ENCODE measurements at places on chromosomes 2 and 18. TPM values are rescaled to one million over a fixed set of nuclear protein-coding genes. Genes with fewer than 3 reads are reported as not detected.

DNA sequence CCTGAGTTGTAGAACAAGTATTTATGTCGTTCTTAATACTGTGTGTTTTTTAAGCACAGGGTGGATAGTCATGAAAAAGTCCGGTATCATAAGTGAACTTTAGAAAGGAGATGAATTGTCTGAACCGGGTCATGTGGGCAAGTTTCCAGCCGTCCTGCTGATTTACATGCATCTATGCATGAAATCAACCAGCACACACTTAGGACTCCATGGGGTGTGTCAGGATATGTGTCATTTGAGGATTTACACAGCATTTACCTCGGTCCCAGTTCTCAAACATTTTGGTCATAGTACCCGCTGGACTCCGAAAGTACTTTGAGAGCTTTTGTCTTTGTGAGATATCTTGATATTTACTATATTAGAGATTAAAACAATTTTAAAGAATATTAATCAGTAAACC, 47.5 kb upstream of the TWSG1 start:
- no peak for DNase-seq

DNA sequence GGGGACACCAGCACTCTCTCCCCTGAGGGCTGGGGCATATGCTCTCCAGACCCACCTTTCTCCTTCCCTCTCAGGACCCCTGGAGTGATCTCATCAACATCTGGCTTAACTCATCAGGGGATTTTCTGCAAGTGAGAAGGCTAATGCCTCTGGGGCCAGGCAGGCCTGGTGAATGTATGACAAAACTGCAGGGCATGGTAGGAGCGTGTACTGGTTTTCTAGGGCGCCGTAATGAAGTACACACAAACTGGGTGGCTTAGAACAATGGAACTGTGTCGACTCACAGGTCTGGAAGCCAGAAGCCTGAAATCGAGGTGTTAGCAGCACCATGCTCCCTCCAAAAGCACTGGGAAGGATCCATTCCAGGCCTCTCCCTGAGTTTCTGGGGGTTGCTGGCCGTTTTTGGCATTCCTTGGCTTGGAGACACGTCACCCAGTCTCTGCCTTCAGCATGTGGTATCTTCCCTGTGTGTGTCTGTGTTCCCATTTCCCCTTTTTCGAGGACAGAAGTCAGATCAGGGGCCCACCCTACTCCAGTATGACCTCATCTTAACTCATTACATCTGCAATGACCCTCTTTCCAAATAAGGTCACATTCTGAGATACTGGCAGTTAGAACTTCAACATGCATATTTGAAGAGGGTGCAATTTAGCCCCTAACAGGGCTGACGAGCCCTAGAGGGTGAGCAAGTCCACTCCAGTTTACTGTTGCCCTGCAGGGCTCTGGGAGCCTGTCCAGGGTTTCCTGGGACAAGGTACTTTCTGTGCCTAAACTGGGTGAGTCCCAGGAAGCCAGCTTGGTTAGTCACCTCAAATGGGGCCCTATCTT, 45.5 kb upstream of the CAB39 start:
- DNase-seq: peak; percentile 52

DNA sequence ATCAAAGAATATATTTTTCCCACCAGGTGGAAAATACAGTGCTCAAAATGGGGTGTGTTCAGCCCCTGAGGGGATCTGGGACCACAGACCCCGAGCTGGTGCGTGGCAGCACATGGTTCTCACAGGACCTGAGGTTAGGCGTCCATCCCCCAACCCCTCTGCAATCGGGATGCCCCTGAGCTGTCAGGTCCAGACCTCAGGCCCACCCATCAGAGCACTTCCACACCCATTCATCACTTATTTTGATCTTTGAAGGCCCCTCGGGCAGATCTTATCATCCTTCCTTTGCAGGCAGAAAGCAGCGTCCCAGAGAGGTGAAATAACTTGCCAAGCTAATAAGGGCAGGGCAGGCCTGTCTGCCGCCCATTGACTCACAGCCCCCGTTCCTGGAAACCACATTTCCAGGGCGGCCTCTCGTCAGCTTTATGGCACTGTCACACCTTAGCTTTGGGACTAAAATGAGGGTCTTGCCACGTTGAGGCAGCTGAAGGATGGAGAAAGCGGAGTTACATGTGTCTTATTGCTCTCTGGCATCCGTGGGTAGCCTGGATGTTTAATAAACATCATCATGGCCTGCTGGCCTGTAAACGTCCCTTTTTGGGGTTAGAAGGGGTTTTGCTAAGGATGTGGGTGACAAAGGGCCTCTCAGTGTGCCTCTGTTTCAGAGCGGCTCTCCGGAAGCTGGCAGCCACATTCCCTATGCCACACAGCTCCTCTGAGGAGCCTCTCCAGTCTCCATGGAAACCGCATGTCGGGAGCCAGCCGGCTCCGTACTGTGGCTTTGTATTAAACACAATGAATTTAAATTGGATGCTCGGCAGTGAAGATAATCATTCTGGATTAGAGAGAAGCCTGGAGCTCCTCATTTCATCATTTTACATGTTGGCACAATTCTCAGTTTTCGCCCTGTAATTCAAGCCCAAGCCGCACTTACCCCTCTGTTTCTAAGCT, 58.3 kb upstream of the MAPRE3 start:
- no peak for DNase-seq

GRCh38 chr18:11324956-11325882, 175.8 kb upstream of the PIEZO2 start:
- DNase-seq: no peak

GRCh38 chr18:71831039-71831438, 713.1 kb downstream of the CBLN2 start:
- DNase-seq: no peak

DNA sequence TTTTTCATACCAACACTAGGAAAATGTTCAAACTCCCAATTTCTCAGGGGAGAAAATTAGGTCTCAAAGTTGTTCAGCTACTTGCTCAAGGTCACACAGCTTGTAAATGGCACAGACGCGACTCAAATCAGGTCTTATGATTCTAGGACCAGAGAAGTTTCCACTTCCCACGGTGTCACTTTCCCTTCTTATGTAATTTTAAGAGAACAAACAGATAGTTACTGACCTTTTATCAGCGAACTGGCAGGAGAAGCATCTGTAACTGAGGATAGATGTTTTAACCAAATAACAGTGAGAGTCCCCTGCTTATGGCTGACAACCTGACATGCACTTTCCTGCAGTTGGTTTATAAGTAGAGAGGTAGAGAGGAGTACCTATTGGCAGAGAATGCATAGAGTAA, 2.1 kb upstream of the KCNJ3 start:
- no peak for DNase-seq

GRCh38 chr18:27991391-27991790, 185.5 kb downstream of the CDH2 start:
- no peak for DNase-seq

GRCh38 chr18:75065251-75066000, 143.5 kb downstream of the PTGR3 start:
- no peak for DNase-seq

FZD7 gene
- 2.1 TPM for total RNA-seq

ALK gene
- not detected for total RNA-seq

All from B cell (primary cell).